ENCODE measurements at places on chromosomes 5 and 9.

- H3K27ac ChIP-seq = no peak overlapping the region
- no peak overlapping the region for H3K4me3 ChIP-seq
- no peak for DNase-seq
- peaks cover 5% of the 10 kb centered on the region for H3K27me3 ChIP-seq
Observed at GRCh38 chr5:76202182-76202581, 119.0 kb downstream of the SV2C start.

DNA sequence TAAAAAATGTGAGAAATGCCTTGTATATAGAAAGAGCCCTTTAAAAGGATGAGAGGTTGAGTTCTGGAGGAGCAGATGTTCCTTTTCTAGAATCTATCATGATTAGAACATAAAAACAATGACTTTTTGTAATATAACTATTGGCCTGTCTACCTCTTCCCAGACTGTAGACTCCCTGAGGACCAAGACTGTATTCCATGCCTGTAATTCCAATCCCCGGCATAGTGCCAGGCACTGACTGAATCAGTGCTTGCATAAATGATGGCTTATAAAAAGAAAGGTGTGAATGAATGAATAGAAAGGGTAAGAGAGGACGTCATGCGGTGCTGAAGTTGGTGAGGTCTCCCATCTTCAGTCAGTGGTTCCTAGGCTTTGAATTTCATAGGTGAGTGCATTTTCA is 92.6 kb upstream of the GDNF start:
- H3K4me1 ChIP-seq = no peaks in the 10 kb centered on the region
- DNase-seq = no peak

- H3K4me1 ChIP-seq = peaks cover 75% of the 10 kb centered on the region
- DNase-seq = no peak
- no peaks in the 10 kb centered on the region for H3K27me3 ChIP-seq
Observed at GRCh38 chr9:125646621-125647100, 60.3 kb downstream of the MAPKAP1 start.

DNA sequence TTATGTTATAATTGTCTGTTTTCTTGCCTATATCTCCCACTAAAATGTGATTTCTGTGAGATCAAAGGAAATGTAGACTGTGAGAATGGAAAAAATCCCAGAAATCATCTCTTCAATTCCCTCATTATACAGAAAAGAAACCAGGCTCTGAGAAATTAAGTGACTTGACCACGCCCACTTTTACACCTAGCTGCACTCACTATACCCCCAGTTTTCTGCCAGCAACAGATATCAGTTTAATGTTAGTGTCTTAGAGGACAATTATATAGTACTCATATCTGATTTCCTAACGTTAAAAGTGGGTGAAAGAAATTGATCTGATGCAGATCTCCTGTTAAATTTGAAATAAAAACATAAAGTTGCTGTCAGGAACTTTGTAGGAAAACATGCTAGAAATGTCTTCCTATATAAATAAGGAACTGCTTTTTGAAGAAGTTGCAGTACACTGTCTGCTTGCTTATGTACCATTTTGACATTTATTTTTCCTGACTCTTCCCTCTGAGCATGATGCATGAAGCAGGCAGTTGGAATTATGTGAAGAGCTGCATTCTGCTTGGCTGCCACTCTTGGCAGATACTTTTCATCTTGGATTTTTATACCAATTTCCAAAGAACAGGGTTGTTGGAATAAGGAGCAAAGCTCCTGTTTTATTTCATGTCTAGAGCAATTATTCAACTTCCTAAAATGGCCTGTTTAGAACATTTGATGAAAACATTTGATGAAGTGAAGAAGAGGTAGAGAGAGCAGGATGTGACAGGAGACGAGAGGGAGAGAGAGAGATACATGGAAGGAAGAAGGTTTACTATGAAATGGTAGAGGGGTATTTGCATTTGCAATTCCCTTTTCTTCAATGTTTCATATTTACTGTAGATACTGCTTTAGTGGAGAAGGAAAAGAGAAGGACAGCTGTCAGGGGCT is 57.3 kb upstream of the RICTOR start:
- H3K27me3 ChIP-seq = no peaks in the 10 kb centered on the region
- DNase-seq = no peak
- H3K4me3 ChIP-seq = no peak overlapping the region
- no peaks in the 10 kb centered on the region for H3K4me1 ChIP-seq
- no peak overlapping the region for H3K27ac ChIP-seq

- H3K4me1 ChIP-seq = peaks cover 2% of the 10 kb centered on the region
- H3K36me3 ChIP-seq = no peaks in the 10 kb centered on the region
- no peak for DNase-seq
- no peaks in the 10 kb centered on the region for H3K27me3 ChIP-seq
- H3K4me3 ChIP-seq = no peak overlapping the region
Observed at GRCh38 chr5:52738095-52738506, 49.6 kb upstream of the ITGA1 start.

GRCh38 chr5:171149333-171149732 is 159.7 kb upstream of the TLX3 start:
- no peaks in the 10 kb centered on the region for H3K36me3 ChIP-seq
- H3K27me3 ChIP-seq = no peaks in the 10 kb centered on the region
- DNase-seq = no peak
- H3K4me1 ChIP-seq = peaks cover 10% of the 10 kb centered on the region
- H3K4me3 ChIP-seq = no peak overlapping the region
- no peak overlapping the region for H3K27ac ChIP-seq

GRCh38 chr5:68225188-68225910 is 9.8 kb downstream of the PIK3R1 start:
- H3K4me3 ChIP-seq = no peak overlapping the region
- no peaks in the 10 kb centered on the region for H3K27me3 ChIP-seq
- H3K36me3 ChIP-seq = peaks cover 37% of the 10 kb centered on the region
- peaks cover 48% of the 10 kb centered on the region for H3K4me1 ChIP-seq
- no peak for DNase-seq
- no peak overlapping the region for H3K27ac ChIP-seq

Data from stimulated activated naive B cell treated with anti-CD40 and anti-IgM and Interleukin-4, amounts not matched to agents 10 μg/mL and 1 μg/mL and 100 μg/mL, for 72 hours (primary cell).